Anterior cingulate cortex (tissue), 58 donors: ENCODE measurements at places on chromosomes 7 and 10.

DNA sequence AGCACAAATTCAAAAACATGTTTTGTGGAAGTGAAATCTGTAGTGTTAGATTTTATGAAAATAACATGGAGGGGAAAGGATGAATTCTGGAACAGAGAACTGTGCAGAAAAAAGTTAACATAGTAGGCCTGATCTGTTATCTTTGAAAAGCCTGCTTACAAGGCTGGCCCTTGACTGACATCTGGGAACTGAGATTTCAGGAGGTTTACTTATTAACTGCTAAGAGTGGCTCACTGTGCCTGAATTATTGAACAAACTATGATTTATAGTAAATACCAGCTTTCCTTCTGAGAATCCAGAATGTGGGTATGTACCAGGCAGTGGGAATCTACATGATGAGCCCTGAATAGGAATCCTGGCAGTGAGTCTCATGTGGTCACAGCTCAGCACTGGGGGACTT lies 30.5 kb downstream of the NSUN6 start:
- DNase-seq = no peak

DNA sequence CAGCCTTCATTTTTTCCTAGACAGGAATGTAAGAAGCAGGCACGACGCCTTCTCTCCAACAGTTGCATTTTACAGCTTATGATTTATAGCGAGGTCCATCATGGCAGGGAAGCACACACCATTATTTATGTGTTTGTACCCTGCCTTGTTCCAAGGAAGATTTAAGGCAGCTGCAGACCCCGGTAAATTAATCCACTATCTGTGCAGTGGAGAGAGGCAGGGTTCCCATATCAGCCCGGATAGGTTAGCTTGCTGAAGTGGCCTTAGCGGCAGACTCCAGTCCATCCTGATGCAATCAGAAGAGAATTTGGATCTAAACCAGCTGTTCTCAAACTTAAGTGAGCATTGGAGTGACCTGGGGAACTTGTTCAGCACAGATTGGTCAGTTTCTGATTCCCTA lies 359.4 kb downstream of the GALNT17 start:
- DNase-seq = no peak

DNA sequence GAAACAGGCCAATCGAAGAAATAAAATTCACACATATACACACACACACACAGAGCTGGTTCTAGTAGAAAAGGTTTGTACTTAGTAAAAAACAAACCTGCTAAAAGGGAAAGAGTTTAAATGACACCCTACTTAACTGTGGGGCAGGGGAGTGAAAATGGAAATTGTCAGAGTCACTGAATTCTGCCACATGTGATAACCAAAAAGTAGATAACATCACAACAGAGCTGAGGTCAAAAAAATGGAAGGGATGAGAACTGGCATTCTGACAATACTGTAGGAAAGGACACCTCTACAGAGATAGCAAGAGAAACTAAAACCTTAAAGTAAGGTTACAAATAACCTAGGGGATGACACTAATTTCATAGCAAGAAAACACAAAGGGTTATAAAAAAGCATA lies 74.6 kb downstream of the CACUL1 start:
- no peak for DNase-seq

- no peak for DNase-seq
Measured at GRCh38 chr10:120598386-120598785, 141.4 kb downstream of the PLPP4 start.

- DNase-seq = no peak
Measured at GRCh38 chr10:86678999-86679792, 10.9 kb downstream of the LDB3 start.

DNA sequence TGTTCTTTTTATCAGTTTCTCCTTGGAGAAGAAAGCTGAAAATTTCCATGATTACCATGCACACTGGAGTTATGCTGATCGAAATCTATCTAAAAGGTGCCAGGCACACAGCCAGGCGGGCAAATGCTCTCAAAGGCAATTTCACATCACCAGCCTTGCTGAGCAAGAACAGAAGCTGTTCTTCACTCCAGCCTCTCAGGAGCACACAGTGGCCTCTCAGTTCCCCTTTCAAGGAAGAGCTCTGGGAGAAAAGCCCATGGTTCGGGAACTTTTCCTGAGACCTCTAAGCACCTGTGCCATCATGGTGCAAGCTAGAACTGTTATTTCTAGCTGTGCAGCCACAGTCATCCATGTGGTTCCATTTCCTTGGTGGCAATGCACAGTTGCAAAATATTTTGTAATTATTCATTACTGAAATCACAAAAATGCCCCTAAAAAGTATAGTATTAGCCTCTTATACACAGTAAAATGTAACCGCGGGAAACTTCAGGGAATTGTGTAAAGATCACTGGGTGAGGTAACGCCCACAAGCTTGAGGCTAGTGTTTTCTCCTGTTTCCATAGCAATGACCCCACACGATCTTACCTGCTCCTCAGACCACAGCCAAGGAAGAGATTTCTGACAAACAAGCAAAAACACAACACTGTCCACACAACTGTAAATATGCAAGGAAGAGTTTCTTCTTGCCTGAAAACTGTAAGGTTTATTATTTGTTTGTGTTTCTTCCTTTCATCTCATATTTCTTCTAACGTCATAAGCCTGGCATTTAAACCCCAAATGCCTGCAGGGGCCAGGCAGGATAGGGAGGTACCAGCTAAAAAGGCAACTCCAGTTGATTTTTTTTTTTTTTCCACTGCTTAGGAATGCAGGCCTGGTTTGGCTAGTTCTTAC lies 121.2 kb downstream of the FAM107B start:
- no peak for DNase-seq

DNA sequence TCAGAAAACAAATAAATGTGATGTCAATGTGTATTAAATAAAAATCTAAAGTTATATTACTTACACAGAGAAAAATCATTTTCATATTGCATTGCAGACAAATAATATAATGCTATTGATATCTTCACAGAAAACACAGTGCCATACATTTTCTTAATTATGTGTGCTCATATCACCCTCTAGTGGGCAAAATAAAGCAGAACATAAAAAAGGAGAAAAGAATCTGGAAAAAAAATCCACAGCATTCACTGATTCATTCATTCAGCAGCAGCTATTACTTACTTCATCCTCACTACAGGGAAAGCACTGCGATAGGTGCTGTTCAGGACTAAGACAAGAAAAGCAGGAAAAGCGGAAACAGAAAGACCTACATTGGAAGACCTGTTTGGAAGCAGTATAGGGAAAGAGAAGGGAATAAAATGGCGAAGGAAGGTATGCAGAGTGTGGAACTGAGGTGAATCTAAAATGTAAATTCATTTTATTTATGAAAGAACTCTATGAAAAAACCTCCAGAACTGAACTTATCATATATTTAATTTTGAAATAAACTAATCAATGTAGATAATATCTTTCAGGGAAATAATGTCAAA lies 73.2 kb downstream of the POT1 start:
- DNase-seq = no peak

GRCh38 chr7:69684369-69685292 lies 86.4 kb downstream of the AUTS2 start:
- DNase-seq = no peak

DNA sequence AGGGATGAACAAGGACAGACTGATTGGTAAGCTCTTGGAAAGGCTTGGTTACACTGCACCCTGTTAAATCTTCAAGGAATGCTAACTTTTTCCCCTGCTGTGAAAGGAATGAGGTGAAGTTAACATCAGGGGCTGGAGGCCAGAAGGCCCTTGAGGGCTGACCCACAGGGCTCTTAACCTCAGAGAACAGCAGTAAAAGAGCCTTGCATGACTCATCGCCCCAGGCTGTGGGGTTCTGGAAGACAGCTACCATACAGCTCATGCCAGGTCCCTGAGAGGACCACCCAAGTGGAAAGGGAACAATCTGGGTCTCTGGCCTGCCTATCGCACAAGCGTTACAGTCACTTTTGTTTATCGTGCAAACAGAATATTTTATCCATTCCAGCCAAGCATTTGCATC lies 54.4 kb downstream of the CYP2C9 start:
- DNase-seq = no peak
